Stimulated activated CD8-positive, alpha-beta memory T cell treated with anti-CD3 and anti-CD28 coated beads, Interleukin-7, amount 100 ng/mL, for 1 hour (primary cell): ENCODE measurements at places on chromosomes 4 and X.

DNA sequence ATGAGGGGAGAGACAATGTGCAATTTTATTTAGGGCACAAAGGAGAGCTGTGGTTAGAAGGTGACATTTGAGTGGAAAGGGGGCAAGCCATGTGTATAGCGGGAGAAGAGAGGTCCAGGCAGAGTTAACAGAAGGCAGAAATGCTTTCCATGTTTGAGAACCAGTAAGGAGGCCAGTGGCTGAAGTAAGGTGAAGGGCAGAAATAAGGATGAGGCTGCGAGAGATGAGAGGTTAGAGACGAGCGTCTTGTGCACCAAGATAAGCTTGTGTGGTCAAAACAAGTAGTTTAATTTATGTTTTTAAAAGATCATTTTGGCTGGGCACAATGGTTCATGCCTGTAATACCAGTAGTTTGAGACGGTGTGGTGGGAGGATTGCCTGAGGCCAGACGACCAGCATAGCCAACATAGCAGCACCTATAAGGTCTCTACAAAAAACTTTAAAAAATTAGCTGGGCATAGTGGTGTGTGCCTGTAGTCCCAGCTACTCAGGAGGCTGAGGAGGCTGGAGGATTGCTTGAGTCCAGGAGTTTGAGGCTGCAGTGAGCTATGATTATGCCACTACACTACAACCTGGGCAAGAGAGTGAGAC lies 8.5 kb downstream of the HTT start:
- DNase-seq = no peak

- no peak for DNase-seq
These were observed 287.4 kb downstream of the TECRL start for GRCh38 chr4:64121803-64122202.

- DNase-seq = no peak
These were observed 25.1 kb upstream of the PRDM8 start for GRCh38 chr4:80172203-80172602.

GRCh38 chr4:107913283-107913899 lies 18.0 kb upstream of the CYP2U1 start:
- no peak for DNase-seq

DNA sequence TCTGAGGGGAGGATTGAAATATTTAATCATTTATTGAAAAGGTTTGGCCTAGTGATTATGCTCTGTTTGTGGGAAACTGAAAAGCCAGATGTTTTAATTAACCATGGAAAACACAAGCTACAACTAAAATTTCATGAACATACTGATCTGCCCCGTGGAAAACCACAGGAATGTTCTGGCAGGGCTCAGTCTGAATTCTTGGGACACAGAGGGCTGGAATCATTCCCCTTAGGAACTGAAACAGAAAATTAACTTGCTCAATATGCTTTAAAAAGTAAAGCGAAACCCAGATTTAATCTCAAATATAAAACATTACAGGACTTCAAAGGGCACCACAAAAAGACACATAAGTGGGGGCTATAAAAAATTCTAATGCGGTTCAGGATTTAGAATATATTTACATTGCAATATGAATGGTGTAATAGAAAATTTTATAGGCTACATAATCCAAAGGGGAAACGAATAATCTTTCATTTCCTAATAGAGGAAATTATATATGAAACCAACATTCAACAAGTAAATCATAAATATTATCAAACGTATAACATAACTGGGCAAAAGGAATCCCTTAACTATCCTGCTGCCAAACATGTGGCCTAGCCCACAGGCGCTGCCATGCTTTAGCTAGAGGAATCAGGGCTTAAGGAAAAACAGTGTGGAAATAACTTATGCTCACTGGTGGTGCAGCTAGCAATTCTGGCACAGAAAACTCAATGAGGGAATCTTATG lies 70.9 kb downstream of the APBB2 start:
- no peak for DNase-seq

- no peak for DNase-seq
These were observed 12.2 kb upstream of the TRPC5 start for GRCh38 chrX:112094729-112095128.

DNA sequence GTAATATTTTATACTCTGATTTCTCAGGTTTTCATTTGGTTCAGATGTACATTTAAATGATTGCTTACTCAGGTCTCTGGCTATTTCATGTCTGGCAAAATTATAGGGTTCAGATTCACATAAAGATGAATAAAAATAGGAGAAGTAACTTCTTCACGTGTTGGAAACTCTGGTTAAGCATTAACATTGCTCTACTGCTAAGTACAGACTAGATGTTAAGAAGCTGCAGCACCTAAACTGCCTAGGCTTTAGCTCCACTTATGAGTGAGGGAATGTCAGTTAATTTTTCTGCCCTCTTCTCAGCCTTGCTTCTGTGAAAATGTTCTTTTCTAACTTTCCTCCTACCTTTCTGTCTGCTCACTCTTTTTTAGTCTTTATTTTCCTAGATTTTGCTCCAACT lies 361.2 kb downstream of the ARAP2 start:
- DNase-seq = no peak

GRCh38 chrX:129115104-129115503 lies 408.2 kb downstream of the SMARCA1 start:
- no peak for DNase-seq

GRCh38 chrX:51860679-51861078 lies 32.7 kb upstream of the MAGED1 start:
- no peak for DNase-seq

GRCh38 chrX:25004040-25004439 lies 11.7 kb downstream of the ARX start:
- DNase-seq = no peak

GRCh38 chr4:175705407-175705806 lies 106.7 kb downstream of the GPM6A start:
- DNase-seq = no peak

- DNase-seq = no peak
These were observed 852.4 kb downstream of the CCSER1 start for GRCh38 chr4:90979556-90979955.

DNA sequence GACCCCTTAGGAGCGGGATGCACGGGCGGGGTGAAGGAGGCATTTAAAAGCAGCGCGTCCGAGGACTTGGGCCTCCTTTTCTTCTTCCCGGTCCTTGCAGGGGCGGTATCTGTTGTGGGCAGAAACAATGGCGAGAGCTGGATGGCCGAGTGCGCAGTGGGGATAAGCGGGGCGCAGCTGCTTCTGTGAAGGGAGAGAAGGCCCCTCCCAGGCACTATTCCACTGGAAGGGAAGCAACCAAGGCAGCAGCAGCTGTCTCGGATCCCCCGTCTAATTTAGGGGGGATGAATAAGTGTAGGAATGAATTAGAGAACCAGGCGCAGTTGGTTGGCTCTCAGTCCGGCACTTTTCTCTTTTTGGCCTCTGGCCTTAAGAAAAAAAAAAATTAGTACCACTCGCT lies 995 bp downstream of the SMARCA5 start:
- DNase-seq = no peak

GRCh38 chr4:42488114-42488513 lies 90.8 kb downstream of the SHISA3 start:
- DNase-seq = no peak

DNA sequence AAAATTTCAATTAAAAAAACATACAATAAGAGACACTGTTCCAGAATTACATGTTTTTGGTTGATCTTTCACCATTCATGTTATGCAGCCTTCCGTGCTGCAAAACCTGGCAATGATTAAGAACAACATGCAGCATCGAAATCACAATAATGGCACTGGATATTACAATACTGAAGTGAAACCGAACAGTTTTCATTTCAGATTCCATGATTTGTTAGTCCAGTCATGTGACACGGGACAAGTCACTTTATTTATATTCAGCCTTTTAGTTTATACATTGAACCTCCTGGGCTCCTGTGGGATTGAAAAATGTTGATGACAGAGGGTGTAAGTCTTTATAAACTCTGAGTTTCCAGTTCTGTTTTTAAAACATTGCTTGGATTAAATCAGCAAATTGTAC lies 142.5 kb upstream of the TTC29 start:
- no peak for DNase-seq

- DNase-seq = no peak
These were observed 2.1 kb downstream of the ABHD18 start for GRCh38 chr4:127967141-127967775.

DNA sequence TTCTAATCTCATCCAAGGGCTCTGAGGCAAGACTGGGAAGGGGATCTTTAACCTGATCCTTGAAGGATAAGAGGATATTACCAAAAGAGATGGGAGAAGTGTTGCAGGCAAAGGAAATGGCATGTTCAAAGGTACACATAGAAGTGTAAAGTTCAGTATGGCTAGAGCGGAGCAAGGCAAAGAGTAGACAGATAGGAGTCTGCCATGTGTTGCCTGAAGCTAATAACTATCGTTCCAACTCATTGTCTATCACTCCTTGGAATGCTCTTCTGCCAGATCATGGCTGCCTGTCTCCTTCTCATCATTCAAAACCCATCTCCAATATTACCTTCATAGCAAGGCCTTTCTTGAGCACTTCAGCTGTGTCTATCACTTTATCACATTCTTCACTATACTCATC lies 55.2 kb upstream of the IL1RAPL2 start:
- DNase-seq = no peak

- DNase-seq = no peak
These were observed 2.6 kb downstream of the CXCL2 start for GRCh38 chr4:74096265-74096980.

DNA sequence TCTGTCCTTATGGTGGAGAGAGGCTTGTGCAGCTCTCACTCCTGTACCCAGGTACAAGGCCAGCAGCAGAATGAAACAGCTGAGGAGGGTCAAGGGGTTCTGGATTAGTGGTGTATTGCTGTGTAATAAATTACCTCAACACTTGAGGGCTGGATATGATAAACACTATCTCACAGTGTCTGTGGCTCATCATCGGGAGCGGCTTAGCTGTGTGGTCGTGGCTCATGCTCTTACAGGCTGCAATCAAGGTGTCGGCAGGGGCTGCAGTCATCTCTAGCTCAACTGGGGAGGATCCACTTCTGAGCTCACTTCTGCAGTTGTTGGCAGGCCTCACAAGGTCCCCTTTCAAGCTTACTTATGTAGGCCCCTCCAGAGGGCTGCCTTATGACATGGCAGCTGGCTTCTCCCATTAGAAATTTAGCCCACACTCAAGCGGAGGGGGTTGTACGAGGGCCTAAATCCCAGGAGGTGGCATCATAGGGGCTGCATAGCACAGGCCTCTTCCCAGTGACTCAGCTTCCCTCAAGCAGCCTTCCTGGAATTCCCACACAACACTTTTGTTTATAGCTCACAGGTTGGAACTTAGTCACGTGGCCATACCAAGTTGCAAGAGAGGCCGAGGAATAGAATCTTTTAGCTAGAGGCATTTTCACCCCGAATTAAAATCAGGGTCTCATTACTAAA lies 148.2 kb upstream of the RPS6KA3 start:
- no peak for DNase-seq

DNA sequence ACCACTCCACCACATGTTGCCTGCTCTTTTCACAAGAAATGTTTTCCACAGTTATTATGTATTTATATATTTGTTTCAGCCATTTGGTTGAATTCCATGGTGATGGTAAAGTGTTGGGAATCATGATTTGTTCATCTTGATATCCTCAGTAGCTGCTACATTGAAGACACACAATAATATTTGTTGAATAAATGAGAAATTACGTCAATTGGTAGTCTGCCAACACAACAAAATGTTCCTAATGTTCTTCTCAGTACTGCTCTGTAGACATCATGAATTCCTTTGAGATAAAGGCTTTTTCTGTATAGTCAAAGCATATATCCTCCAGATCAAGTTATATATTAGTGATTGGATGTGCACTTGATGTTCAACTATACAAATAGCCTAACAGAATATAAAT lies 29.5 kb downstream of the CXXC4 start:
- DNase-seq = no peak

DNA sequence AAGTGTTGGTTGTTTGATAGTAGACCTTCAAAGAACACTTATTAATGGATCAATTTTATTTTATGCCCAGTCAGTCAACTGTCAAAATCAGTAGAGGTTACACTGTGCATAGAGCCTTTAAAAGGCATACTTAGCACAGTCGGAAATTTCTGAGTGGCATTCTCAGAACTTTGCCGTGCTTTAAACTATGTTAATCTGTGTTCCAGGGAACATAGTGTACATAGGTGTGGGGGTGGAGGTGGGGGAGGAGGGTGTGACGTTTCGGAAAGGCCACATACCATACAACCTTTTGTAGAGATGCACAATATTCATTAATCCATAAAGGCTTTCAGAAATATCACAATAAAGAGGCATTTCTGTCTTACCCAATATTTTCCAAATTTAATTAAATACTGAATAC lies 75.8 kb downstream of the RS1 start:
- DNase-seq = no peak

DNA sequence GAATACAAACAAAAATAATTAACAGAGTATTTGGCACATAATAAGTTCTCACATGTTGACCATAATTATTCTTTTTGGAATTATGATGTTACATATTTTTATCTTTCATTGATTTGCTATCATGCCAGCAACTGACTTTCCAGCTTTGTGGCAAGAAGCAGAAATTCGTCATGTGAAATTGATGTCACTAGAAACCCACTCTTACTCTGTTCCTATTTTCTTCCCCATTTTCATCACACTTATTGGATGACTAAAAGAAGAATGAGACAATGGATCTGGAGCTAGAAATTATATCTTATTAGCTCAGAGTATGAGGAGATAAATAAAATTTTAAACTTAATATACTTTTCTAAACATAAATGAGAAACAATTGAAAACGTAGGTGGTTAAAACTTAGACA lies 31.9 kb downstream of the EGF start:
- no peak for DNase-seq

DNA sequence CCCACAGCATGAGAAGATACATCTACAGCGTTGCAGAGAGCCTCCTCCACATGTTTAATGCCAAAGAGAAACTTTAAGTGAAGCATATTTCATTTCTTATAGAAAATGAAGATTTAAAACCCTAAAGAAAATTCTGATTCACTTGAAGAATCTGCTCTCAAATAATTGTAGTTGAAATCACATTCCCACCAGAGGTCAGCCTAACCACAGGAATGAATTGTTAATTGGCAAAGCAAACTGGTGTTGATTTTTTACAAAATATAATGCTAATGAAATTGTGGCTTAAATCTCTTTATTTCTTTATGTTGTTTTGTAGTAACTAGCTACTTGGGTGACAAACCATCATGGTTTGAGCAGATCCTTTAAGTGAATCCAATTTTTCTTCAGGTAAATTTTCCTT lies 31.1 kb upstream of the WDR17 start:
- DNase-seq = no peak

DNA sequence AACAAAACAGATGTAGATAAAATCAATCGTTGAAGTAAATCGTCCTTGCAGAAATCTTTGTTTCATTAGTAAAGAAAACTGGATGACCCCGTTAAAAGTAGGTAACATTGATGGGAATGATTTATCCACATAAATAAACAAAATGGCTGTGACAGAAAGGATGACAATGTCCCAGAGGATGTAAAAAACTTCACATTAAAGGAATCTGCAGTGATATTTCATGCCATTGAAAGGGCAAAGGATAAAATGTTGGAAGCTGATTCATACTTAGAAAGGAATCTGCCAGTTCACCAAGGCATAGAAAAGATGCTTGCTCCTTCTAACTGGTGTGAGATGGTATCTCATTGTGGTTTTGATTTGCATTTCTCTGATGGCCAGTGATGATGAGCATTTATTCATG lies 24.2 kb upstream of the EPGN start:
- no peak for DNase-seq

GRCh38 chr4:81472281-81473182 lies 825 bp upstream of the RASGEF1B start:
- no peak for DNase-seq
